ENCODE measurements at places on chromosomes 1 and 21. TPM values are rescaled to one million over a fixed set of nuclear protein-coding genes. Genes with fewer than 3 reads are reported as not detected.
A peak's percentile ranks its signal among the peaks of the same experiment; 100 is the strongest.

- no peak for DNase-seq
These were observed 57.7 kb upstream of the ATP5PO start for GRCh38 chr21:33973268-33973667.

GRCh38 chr21:45377866-45378257 is 27.1 kb upstream of the COL18A1 start:
- DNase-seq: no peak

Gene F13B
- not detected for total RNA-seq

- DNase-seq: no peak
These were observed 2.0 kb upstream of the ATP13A2 start for GRCh38 chr1:17013491-17014320.

GRCh38 chr1:148318123-148318903 is 164.8 kb downstream of the PPIAL4G start:
- DNase-seq: peak; percentile 75

All from activated T-helper 2 cell treated with anti-CD3 and anti-CD28 coated beads, Interferon-gamma antibody, Interleukin-2, Interleukin-4, amounts not matched to agents 10 μg/mL and 5 μg/mL and 100 μg/mL, durations not matched to agents 14 hours and 24 hours and 36 hours (primary cell).